Kidney epithelial cell (primary cell): ENCODE measurements at places on chromosomes 1 and 21. TPM values are rescaled to one million over a fixed set of nuclear protein-coding genes. Genes with fewer than 3 reads are reported as not detected.

- no peak for DNase-seq
These were observed 4.2 kb upstream of the SIM2 start for GRCh38 chr21:36694593-36695282.

DNA sequence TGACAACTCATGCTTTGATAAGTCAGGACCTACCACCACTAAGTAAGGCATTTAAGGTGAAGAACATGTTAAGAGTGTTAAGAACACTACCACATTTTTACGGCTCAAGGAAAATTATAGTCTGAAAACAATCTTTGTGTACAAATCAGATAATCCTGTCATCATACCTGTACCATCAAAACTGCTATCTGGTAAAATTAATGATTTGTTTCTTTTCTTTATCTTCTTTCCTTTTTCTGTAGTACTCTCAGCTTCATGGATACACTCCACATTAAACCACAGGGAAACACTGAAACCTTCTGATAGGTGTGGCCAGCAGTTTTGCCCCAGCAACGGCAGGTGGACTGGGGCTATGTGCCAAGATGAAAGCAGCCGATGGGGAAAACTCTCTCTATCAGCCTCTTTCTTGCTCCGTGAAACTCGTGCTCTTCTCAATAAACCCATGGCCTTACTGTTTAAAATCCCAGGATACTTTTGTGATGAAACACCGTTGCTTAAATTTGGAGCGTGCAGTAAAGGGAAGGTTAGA lies 75.1 kb downstream of the LYST start:
- no peak for DNase-seq

GRCh38 chr1:64597113-64597512 lies 127.2 kb downstream of the CACHD1 start:
- no peak for DNase-seq

DNA sequence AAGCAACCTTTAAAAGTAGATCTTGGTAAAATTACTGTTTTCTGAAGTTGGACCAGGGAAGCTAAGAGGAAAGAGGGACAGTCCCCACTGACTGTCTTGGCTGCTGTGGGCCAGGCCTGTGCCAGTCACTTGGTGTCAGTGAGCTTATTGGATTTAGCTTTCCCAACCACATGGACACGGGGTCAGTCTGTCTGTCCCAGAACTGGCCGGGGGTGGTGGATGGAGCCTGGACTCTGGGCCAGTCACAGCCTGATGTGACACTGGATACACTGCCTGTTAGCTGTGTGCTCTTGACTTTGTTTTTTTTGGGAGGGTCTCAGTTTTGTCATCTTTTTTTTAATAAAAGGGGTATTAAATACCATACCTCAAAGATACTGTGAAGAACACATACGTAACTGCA lies 96.7 kb downstream of the GALNT2 start:
- DNase-seq = no peak

GRCh38 chr1:219308367-219308766 lies 134.7 kb downstream of the LYPLAL1 start:
- DNase-seq = no peak

GRCh38 chr1:225737866-225738265 lies 39.8 kb upstream of the SRP9 start:
- no peak for DNase-seq

SDC3 gene
- 36.4 and 49.0 TPM in 2 replicates for total RNA-seq
